IPS DF 19.7 (cell line): ENCODE measurements at places on chromosomes 1 and 21.

GRCh38 chr21:42365770-42366169, 565 bp downstream of the TFF1 start:
- no peak for DNase-seq

GRCh38 chr1:58768971-58769808, 14.7 kb downstream of the JUN start:
- no peak for DNase-seq

DNA sequence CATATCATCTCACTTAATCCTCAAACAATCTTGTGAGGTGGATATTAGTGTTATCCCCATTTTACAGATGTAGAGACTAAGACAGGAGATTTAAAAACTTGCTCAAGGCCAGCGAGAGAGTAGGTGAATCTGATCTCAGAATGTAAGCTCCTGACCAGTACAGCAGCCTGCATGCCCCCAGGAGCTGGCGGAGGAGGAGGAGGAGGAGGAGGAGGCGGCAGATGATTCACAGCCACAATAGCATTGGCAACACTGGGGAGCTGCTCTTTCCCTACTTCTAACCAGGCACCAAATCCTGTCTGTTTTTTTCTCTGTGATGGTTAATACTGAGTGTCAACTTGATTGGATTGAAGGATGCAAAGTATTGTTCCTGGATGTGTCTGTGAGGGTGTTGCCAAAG, 243.2 kb downstream of the ATG4C start:
- DNase-seq = no peak

- DNase-seq = no peak
These were observed 44.7 kb upstream of the PAXBP1 start for GRCh38 chr21:32816261-32816660.
